Karpas-422 (cell line): ENCODE measurements at places on chromosomes 7 and 10.

DNA sequence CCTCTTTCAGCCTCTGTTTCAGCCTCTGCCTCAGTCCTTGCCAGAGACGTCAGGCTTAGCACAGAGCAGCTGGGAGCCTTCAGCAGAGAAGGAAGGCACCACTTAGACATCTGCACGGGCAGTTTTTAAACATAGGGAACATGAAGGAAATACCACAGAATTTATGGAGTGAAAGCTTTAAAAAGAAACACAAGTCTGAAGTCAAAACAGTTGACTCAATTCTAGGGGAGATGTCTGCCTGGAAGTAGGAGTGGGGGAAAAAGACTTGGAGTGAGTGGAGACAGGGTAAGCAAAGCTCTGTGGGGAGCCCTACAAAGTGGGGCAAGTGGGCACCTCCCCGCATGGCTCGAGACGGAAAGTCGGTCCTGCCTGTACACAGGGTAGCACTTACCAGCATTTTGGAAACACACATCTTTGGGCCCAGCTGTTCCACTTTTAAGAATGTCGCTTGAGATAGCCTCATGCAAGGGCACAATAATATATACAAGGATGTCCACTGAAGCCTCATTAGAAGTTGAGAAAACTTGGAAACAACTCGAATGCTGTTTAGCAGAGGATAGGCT, 5.0 kb upstream of the TBXAS1 start:
- no peak for DNase-seq

- DNase-seq = no peak
These were observed 26.6 kb upstream of the SDHAF3 start for GRCh38 chr7:97090761-97091353.

DNA sequence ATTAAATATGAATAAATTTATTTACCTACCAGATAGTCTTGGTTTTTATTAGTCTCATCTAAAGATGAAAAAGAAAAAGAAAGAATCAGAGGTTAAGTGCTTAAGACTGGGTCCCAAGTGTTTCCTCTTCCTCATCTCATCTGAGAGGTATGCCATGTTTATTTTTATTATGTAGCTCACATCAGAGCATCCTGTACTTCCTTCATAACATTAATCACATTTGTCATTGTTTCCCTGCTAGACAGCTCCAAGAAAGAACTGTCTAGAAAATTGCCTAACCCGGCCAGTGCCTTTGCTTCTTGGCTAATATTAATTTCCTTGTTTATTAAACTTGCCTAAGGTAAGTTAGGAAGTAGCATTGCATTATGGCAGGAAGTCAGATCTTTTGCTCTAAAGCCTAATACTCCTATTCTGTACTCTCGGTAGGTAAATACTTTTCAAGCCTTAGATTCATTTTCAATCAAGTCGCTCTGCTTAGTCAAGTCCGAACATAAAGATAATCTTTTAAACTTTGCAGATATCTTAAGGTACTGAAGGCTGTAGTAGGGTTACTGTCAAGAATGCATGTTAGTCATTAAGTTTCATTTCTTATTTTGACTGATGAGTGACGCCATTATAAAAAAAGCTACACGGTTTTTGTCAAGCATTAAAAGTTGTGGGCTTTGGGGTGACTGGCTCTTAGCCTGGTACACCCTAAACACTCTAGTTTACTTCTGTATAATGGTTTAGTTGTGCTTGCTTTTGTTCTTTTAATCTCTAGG, 47.4 kb downstream of the ZMYND11 start:
- DNase-seq = no peak

- no peak for DNase-seq
These were observed 2.2 kb downstream of the PON2 start for GRCh38 chr7:95432606-95433005.
